Left colon (tissue), 2 donors: ENCODE measurements at places on chromosomes 6 and 20. TPM values are rescaled to one million over a fixed set of nuclear protein-coding genes. Genes with fewer than 3 reads are reported as not detected.

- no peak for DNase-seq
Measured at GRCh38 chr20:57590485-57591288, 29.5 kb downstream of the ZBP1 start.

DNA sequence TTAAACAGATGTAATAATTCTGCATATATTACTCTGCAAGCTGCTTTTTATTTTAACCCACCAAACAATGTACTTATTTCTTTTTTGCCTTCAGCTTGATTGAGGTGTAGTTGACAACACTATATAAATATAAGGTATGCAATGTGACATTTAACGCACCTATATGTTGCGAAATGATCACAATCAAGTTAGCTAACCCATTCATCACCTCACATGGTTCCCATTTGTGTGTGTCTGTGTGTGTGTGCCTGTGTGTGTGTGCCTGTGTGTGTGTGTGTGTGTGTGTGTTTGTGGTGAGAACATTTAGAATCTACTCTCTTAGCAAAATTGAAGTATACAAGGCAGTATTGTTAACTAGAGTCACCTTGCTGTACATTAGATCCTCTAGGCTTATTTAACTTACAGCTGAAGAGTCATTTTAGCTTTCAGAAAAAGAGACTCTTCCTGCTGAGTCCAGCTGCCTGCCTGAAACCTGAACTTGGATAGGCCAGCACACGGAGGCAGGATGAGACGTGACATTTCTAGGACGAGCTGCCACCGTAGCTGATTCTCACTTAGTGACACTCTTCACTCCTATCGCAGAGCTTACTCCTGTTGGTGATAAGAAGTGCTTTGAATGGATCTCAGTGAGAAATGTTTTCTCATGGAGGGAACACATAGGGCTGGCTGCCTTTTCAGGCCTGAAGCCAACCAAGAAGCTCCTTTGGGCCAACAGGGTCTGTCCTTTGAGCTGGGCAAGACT lies 126.5 kb upstream of the RIPOR2 start:
- no peak for DNase-seq

DNA sequence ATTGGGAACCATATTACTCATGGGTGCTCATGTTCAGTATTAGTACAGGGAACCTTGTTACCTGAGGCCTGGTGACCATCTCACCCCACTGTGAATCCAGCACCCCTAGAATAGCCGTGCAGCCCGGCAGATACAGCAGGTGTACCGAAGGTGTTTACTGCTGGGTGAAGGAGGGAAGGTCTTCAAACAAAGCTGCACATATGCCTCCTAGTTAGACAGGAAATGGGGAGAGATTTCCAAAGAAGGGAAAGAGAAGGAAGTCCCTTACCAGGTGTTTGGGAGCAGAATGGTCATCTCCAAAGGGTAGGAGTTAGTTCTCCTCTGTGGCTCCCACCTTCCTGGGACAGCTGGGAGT lies 2.4 kb upstream of the CST1 start:
- DNase-seq = no peak

The HLA-DOB gene
- 1.7 TPM for total RNA-seq

The KCNB1 gene
- total RNA-seq = 0.24 TPM

The PPP1R3G gene
- 1.6 TPM for total RNA-seq
